NCI-H187 (cell line): ENCODE measurements at places on chromosomes 7 and 10.

- DNase-seq: no peak
Measured at GRCh38 chr10:30893208-30893607, 138.5 kb downstream of the ZNF438 start.

- no peak for DNase-seq
Measured at GRCh38 chr10:129024046-129024445, 443.0 kb upstream of the MGMT start.

GRCh38 chr10:117090834-117091233, 47.2 kb downstream of the VAX1 start:
- DNase-seq: no peak

DNA sequence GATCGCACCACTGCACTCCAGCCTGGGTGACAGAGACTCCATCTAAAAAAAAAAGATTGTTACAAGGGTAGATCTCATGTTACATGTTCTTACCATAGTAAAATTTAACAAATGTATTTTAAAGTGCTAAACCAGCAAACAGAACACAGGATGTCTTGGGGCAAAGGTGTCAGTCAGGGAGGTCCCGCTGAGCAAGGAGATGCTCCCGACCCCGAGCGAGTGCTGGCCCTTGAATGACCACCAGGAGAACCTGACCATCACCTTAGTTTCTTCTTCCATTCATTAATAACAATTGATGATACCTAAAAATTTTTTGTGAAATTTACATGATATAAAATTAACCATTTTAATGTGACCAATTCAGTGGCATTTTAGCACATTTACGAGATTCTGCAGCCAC, 241.6 kb upstream of the GPR26 start:
- DNase-seq: no peak

GRCh38 chr7:69962186-69963065, 364.2 kb downstream of the AUTS2 start:
- peak; percentile 46 for DNase-seq

GRCh38 chr7:92813390-92814024, 22.9 kb downstream of the CDK6 start:
- no peak for DNase-seq

- no peak for DNase-seq
Measured at GRCh38 chr7:133582766-133583523, 330.1 kb downstream of the EXOC4 start.

GRCh38 chr7:77684030-77684429, 12.2 kb upstream of the RSBN1L start:
- DNase-seq: no peak

- no peak for DNase-seq
Measured at GRCh38 chr10:98569853-98570252, 123.1 kb upstream of the HPS1 start.

DNA sequence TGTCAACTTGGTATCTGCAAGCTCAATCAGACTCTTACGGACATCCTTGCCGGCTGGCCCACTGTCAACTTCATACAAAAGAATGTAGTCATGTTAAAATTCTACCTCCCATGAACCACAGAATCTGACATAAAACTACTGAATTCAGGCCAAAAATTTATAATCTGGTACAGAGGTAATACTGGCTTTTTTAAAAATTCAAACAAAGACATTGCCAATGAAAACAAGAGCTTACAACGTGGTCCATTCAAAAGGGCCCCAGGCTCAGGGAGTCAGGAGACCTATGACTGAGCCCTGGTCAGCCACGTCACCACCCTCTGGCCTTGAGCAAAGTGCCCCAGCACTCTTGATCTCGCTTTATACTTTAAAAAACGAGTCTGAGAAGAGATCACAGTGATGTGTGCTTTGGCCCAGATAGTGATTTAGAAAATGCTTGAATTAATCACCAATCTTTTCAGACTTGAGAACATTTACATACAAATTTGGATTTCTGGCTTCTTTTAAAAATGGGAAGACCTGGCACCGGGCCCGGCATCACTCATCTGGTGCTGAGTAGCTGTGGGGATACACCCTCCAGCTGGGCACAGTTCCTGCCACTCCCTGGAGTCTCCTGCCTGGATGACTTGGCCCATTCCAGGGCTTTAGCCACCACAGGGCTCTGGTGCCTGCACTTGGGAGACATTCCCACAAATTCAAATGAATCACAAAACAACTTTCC, 94.1 kb downstream of the PIP4K2A start:
- no peak for DNase-seq

DNA sequence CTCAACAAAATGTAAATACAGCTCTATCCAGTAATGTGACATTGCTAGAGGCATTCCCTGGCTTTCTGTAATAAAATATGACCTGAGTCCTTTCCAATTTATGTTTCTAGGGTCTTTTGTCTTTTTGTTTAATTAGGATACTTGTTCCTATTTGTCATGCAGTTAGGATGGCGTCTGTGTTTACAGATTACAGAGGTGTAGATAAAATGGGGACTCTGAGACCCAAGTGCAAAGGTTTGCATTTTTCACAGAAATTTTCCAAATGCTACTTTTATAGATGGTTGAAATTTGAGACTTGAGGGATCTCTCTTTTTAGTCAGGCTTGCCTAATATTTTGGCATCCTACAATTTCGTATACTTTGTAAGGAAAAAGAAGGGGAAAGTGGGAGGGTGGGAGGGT, 332.4 kb downstream of the PTEN start:
- no peak for DNase-seq

DNA sequence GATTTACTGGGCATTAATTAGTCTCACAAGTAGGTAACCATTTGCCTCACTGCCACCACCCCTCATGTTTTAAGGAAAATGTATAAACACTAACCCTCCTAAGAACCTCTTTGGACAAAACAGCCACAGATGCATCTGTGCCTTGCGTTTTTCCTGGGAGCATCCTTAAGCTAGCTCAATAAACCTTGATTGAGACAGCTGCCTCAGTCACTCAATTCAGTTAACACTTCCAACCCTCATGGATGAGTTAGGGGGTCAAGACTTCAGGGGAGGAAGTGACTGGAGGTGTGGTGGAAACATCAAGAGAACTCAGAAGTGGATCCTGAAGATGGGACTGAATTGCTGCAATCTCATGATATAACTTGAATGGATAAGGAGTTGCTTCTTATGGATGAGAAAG, 31.5 kb downstream of the CUL2 start:
- DNase-seq: no peak

DNA sequence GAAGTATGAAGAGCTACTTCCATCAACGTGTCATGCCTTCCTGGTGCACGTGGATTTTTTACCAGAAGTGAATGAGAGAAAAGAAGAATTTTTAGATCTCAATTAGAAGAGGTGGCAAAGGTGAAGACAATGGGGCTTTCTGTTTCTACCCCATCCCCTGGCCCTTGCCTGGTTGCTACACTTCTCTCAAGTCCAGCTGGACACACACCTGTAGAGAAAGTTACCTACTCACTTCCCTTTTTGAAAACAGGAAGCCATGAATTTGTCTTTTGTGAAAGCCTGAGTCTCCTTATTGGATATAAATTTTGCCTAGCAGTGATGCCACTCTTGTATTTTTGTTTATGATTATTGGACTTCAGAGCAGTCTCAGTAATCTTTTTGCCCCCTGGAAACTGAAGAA, 142.9 kb upstream of the AKR1E2 start:
- DNase-seq: no peak

DNA sequence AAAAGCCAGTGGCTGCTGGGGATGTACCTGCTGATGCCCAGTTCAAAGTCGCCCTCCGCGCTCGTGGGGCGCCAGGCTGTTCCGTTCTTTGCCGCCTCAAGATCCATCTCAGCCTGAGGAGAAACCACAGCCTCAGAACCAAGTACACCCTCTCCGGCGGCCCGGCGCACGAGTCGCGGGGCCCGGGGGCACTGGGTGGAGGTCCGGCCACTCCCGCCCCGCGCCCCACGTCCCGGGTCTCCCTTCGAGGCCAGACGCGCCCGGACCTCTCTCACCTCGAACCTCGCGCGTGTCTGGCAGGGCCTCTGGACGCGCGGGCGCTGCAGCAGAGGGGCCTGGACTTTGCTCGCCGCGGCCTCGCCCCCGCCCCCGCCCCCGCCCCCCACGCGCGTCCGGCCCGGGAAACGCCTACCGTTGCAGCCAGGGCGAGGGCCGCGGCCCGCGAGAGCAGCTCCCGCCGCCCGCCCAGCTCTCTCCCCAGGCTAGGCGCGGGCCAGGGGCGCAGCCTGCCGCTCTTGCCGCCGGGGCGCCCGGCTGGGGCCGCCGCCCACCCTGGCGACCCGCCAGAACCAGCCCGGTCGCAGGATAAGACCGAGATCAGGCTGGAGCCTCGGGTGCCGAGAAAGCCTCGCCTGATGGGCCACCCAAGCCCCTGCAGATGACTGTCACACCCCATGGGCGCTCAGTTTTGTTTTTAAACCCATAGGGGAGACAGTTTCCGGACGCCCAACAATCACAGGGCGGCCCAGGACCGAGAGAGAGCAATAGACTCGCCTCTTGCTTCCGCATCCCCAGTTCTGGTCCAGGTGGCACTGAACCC, at the start of gene ABCB4:
Gene ABCB4 (minus strand): TSS at position 322 of the 820 bp plus-strand sequence. CDS start 215 bp downstream, at position 107.
- no peak for DNase-seq

DNA sequence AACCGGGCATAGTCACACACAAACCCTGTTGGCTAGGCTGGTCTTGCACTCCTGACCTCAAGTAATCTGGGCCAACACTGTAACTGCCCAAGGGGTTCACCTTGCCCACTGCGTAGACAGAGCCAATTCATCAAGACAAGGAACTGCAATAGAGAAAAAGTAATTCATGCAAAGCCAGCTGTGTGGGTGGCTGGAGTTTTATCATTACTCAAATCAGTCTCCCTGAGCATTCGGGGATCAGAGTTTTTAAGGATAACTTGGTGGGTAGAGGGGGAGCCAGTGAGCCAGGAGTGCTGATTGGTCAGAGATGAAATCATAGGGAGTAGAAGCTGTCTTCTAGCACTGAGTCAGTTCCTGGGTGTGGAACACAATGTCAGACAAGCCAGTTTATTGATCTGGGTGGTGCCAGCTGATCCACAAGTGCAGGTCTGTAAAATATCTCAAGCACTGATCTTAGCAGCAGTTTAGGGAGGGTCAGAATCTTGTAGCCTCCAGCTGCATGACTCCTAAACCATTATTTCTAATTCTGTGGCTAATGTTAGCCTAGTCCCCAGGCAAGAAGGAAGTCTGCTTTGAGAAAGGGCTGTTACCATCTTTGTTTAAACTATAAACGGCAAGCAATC, 15.6 kb upstream of the FXYD4 start:
- DNase-seq: no peak

- no peak for DNase-seq
Measured at GRCh38 chr10:119104654-119105015, 722 bp downstream of the DENND10 start.

- DNase-seq: peak; percentile 18
Measured at GRCh38 chr7:114922026-114922651, at the start of gene MDFIC. MDFIC (plus strand) TSS chr7:114922094; CDS start chr7:114923034, 940 bp downstream.

- DNase-seq: no peak
Measured at GRCh38 chr10:5840314-5841307, 27.4 kb upstream of the GDI2 start.

DNA sequence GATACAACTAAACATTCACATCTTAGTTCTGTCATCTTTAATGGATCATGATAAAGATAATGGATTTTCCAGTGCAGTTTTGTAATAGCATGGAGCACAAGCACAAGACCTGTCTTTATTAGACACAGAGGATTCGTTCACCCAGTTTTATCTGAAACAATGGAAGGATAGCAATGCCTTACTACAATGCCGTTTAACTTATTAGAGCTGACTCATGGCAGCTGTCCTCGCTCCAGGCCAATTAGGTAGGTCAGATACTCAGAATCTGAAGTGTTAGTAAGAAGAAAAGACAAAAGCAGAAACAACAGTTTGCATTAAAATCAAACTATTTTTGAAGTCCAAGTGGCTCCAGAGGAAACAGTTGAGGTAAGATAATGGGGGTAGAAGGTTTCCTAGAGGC, 12.8 kb downstream of the OR13A1 start:
- no peak for DNase-seq

GRCh38 chr7:70679661-70680060, 452.3 kb upstream of the GALNT17 start:
- no peak for DNase-seq
